ENCODE measurements at places on chromosomes 4 and X. TPM values are rescaled to one million over a fixed set of nuclear protein-coding genes. Genes with fewer than 3 reads are reported as not detected.

The CITED1 gene
- total RNA-seq = 0.92 TPM

The TMPRSS11D gene
- total RNA-seq = not detected

The GRIPAP1 gene
- total RNA-seq = 23.0 TPM

The TSPAN7 gene
- total RNA-seq = 2.4 TPM

The MAGEE1 gene
- total RNA-seq = 4.8 TPM

The ZNF595 gene
- 21.1 TPM for total RNA-seq

The RPA4 gene
- 0.17 TPM for total RNA-seq

The CT45A5 gene
- 0.05 TPM for total RNA-seq

The HTRA3 gene
- total RNA-seq = 14.5 TPM

The SCRG1 gene
- total RNA-seq = not detected

The FAM47E gene
- 0.08 TPM for total RNA-seq
